ENCODE measurements at places on chromosomes 6 and 20.

- DNase-seq: no peak
Observed at GRCh38 chr6:148242180-148242579, 100.5 kb upstream of the SASH1 start.

GRCh38 chr20:53595018-53595378 is 1.4 kb upstream of the ZNF217 start:
- no peak for DNase-seq

DNA sequence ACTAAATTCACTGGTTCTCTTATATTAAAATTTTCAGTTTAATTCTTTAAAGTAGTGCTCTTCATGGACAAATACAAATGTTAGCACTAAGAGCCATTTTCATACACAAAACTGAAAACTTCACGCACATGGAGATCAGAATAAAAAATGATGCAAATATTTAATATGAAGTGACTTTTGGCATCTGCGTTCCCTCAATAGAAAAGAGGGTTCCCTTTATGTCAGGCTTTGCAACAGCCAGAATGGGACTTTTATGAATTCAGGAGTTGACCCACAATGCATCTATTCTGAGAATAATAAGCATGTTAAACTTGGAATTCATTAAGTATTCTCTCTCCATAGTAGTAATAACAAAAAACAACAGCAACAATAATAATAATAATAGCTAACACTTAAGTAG is 125.8 kb downstream of the INSM1 start:
- no peak for DNase-seq

GRCh38 chr20:48329676-48330664 is 497.8 kb downstream of the PREX1 start:
- no peak for DNase-seq
